Left kidney (tissue), 8 donors: ENCODE measurements at places on chromosomes 4 and X. TPM values are rescaled to one million over a fixed set of nuclear protein-coding genes. Genes with fewer than 3 reads are reported as not detected.

DNA sequence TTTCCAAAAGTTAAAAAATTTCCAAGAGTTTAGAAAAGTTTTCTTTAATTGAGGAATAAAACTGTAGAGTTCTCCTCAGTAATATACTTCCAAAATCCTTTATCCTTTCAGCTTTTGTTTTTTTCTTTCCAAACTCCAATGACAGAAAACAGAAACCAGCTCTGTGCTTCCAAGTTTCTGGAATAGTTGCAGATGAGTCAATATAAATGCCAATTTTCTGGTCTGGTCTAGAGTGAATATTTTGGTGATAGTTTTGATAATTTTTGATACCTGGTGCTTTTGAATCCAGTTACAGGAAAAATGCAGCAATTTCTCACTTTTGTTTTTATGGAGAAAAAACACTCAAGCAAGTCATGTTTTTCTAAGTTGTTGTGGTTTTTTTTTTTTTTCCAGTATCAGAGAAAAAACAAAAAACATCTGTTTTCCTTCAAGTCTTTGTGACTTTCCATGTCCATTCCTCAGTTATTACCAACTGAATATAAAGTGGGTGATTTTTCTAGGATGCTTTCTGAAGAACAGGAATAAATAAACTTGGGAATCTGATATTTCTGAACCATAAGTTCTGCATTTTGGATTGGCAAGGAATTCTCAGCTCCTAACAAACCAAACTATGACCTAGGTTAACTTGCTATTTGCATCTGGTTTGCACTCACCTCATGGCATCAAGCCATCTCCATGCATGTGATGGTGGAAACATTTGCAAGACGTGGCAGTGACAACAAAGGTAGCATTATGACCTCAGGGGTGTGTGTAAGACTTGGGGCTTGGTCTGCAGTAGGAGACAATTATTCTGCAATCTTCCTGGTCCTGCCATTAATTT lies 139.1 kb downstream of the VEGFC start:
- no peak for DNase-seq

DNA sequence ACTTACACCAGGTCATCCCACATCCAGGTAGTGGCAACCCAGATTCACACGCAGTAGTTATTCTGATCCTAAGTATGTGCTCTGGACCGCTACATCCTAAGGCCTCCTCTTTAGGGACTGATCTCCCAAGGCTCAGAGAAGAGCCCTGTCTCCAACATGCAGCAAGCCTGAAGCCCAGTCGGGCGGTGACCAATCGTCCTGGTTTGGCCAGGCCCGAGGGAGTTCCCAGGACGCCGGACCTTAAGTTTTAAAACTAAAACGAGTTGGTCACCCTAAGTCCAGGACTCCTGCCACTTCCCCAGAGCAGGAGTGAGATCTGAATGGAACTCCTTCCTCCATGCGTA lies 385 bp downstream of the LYAR start:
- no peak for DNase-seq

DNA sequence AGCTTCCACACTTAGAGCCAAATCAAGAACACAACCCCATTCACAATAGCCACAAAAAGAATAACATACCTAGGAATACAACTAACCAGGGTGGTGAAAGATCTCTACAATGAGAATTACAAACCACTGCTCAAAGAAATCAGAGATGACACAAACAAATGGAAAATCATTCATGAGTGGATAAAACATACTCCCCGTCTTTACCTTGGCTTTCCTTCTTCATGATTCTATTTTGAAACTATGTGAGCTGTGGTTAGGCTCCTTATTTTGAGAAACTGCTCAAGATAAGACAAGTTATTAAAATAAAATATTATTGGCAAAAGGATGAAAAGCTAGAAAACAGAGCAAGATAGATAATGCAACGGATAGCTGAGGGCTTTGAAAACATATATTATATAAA lies 598.1 kb upstream of the FAT1 start:
- DNase-seq: no peak

DNA sequence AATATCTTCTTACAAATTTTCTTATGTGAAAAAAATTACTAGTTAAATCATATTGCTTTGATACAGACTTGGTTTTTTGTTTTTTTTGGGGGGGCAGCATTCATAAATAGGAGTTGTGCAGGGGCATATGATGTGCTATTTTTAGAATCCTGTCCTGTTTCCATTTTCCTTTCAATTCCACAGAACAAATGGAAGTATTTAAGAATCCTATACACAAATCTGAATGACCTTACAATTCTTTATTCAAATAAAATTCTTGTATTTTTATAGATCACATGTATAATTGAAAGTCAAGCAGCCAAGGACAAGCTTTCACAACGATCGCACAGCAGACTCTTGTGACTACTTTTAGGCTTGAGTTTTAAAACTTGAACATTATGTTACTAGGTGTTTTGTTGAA lies 523.9 kb downstream of the ANKRD50 start:
- no peak for DNase-seq

GRCh38 chrX:47174376-47174775 lies 19.3 kb upstream of the UBA1 start:
- no peak for DNase-seq

- peak; percentile 35 for DNase-seq
These were observed 69.2 kb downstream of the MTNR1A start for GRCh38 chr4:186486172-186486571.

The SPANXN2 gene
- polyA plus RNA-seq: not detected

The ABCG2 gene
- 8.2 TPM for polyA plus RNA-seq

The SPACA5 gene
- polyA plus RNA-seq: 0.58 TPM
